ENCODE measurements at places on chromosomes 1 and 21.

- DNase-seq = no peak
These were observed 692.0 kb upstream of the NR5A2 start for GRCh38 chr1:199335496-199335895.

DNA sequence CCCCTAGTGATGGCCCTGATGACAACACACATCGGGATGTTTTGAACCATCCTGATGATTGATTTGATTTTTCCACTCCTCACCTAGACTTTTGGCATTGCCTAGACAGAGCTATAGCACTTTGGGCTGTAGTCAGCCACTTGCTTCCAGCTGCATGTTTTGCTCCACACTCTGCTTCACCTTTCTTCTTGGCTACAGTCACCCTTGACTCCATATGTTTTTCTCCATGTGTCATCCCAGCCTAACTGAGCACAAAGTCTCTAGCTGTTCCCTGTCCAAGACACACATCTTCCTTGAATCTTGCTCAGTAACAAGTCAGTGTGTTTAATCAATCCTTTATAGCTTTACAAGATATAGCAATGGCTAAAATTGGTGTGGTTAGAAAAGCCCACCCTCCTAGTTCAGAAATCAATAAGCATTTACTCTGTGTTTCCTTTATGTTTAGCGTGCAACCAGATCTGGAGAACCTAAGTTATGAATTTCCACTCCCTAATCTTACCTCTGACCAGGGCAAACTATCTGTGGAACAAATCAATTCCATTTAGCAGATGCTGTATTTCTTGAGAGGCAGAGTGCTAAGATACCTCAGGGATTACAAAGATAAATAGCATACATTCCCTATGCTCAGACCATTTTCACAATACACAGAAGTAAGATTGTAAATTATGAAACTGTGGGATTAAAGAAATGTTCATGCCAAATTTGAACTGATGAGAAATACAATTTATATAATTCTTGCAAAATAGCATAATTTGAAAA lies 98.4 kb upstream of the LYPLAL1 start:
- DNase-seq = no peak

DNA sequence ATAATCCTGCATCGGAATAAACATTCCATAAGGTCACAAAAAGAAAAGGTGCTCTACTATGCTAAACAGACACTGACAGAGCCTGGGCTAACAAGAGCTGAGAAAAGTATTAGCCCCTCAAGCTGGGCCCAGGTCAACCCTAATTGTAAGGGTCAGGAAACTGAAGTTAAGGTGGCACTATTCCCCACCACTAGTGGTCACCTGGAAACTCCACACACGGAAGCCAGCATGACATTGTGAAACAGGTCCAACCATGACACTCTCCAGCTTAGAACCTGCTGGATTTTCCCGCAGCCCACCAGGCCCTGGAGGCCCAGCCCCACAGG lies 1.2 kb downstream of the PTTG1IP start:
- DNase-seq = no peak

DNA sequence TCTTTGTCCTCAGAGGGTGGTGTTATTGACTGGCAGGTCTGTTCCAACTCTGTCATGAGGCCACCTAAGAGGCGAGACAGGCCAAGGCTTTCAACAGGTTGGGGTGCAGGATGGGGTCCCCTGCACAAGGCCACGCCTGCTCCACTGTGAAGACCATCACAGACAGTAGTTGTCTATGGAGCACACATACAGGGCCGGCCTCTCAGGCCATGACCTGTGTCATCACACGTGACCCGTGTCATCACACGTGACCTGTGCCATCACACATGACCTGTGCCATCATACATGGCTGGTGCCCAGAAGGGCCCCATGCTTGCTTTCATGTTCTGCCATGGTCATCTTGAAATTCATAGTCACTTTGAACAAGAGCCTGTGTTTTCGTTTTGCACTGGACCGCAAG lies 91.9 kb downstream of the ARHGEF10L start:
- no peak for DNase-seq

GRCh38 chr1:51506537-51506936 lies 12.5 kb downstream of the EPS15 start:
- DNase-seq = no peak

GRCh38 chr21:29708401-29708800 lies 231.4 kb downstream of the GRIK1 start:
- DNase-seq = no peak

Data from activated CD4-positive, alpha-beta T cell treated with anti-CD3 and anti-CD28 coated beads, Interleukin-2, amount 50 U/mL, for 16 hours (primary cell).